ENCODE measurements at places on chromosomes 12 and 14. TPM values are rescaled to one million over a fixed set of nuclear protein-coding genes. Genes with fewer than 3 reads are reported as not detected.

The SAMD4A gene
- 123 TPM for total RNA-seq

The UBC gene
- total RNA-seq = 1,267 TPM

The ACVRL1 gene
- 124 TPM for total RNA-seq

The CLEC4D gene
- not detected for total RNA-seq

The GZMB gene
- total RNA-seq = 11.9 TPM

The CACNA1C gene
- 44.1 TPM for total RNA-seq

The GLT1D1 gene
- under 0.01 TPM for total RNA-seq

The IFNG-AS1 gene
- not detected for total RNA-seq

Data from esophagus muscularis mucosa (tissue), 4 donors.